Midbrain (tissue), 1 donor: ENCODE measurements at places on chromosomes 11 and 22.
A peak's percentile ranks its signal among the peaks of the same experiment; 100 is the strongest.

DNA sequence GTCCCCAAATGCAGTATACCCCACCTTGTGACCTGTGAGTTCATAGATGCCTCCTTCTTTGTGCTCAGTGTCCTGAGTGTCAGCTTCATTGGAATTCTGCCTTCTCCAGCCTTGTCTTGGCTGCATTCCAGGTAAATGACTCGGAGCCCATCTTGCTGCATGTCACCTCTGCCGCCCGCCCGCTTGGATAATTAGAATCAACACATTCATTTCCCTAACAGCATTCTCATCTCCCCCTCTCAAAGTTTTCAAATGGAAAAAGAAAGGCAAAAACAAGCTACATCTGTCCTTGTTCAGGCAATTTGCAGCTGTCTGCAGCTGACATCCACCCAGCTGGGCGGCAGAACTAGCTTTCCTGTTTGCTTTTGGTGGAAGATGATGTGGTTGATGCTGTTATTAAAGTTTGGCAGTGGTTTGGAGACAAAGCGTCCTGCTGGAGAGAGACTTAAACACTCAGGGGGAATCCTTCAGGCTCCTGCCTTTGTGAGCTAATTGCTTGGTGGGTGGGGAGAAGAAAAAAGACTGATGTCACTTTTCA, 198.8 kb upstream of the SEZ6L start:
- no peak for DNase-seq

GRCh38 chr11:2898366-2899079, 12.9 kb upstream of the CDKN1C start:
- no peak for DNase-seq

GRCh38 chr11:19419021-19419750, 178.4 kb upstream of the E2F8 start:
- no peak for DNase-seq

DNA sequence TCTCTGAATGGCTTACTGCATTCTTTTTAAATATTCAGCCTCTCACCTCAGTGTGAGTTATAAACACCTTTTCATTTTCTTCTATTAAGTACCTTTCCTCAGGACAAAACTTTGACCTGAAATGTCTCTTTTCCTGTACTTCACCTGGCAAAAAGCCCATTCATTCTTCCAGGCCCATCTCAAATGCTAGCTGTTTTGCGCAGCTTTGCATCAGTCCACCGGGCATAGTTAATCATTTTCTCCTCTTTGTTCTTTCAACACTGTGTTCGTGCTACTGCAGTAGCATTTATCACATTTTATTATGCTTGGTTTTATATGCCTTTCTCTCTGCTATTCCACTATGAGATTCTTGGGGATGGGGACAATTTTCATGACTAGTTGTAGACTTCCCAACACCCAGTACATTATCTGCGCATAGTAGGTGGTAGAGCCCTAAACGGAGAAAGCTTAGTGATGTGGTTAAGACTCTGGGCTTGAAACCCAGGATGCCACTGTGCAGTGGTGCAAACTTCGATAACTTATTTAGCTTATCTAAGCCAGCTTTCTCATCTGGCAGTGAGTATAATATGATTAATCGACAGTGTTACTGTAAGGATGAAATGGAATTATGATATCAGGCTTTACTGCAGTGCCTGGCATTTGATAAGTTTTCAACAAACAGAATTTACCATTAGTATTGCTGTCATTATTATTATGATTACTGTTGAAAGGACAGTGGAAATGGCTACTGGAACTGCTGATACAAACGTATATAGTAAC, 695.7 kb downstream of the NELL1 start:
- no peak for DNase-seq

DNA sequence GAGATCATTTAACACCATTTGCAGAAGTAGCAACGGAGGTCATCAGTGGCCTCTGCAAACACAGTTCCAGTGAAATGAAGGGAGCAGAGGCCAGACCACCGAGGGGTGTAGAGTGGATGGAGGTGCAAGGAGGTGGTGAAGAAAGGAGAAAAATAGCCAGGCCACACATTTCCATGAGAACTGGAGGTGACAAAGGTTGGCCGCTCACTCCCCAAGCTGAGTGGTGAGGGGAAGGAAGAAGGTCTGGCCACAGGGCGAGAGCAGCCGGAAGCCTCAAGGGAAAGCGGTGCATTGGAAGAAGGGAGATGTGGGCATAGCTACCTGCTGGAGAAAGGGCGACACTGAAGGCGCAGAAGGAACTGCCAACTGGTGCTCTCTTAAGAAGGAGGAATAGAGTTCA, 20.1 kb upstream of the TMPRSS4 start:
- no peak for DNase-seq

DNA sequence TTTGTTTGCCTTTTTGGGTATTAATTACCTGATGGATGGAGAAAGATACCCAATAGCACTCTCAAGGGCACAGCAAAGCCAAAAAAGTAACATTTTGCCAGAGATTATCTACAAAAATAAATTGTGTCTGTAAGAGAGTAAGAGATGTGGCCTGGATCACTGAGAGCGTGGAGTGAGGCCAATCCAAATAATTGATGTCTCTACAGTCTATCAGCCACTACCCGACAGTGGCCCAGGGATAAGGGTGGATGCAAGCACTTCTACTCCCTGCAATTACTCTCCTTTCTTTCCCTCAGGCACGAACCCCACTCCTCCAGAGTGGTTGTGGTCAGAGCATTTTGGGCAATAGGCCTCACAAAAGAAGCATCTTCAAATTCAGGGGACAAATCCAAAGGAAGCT, 92.3 kb upstream of the ZC3H12C start:
- no peak for DNase-seq

- DNase-seq, result no peak
Measured at GRCh38 chr11:111455291-111456085, 56.7 kb downstream of the BTG4 start.

DNA sequence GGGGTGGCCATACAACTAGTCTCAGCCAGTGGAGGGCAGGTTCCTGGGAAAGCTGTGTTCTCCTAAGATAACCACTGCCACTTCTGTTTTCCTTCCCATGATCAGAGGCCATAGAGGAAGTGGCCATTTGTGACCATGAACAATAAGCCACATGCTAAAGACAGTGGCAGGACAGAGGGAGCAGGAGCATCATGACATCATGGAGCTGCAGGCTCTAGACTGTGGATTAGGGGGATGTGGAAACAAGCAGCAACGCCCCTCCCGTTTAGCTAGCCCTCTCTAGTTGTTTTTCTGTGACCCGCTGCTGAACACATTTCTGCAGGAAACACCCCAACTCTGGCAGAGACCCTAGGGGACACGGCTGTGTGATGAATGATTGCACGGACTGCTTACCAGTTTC, 195.0 kb upstream of the NECTIN1 start:
- DNase-seq, result no peak

GRCh38 chr11:41222236-41222635, 237.2 kb downstream of the LRRC4C start:
- no peak for DNase-seq

DNA sequence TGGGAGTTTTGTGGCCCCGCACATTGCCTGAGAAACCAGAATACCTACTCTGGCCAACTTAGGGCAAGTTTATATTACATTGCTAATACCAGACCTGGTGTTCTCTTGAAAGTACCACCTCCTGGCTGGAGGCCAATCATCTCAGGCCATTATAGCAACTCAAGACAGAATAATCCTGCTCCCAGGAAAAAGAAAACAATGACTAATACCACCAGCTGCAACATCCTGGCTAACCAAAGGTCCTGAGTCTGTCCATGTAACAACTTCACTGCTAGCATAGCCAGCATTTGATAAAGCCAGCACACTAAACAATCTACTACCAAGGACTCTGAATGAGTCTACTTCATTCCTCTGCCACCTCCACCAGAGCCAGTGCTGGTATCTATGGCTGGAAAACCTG, 1298.7 kb upstream of the CNTN5 start:
- no peak for DNase-seq

DNA sequence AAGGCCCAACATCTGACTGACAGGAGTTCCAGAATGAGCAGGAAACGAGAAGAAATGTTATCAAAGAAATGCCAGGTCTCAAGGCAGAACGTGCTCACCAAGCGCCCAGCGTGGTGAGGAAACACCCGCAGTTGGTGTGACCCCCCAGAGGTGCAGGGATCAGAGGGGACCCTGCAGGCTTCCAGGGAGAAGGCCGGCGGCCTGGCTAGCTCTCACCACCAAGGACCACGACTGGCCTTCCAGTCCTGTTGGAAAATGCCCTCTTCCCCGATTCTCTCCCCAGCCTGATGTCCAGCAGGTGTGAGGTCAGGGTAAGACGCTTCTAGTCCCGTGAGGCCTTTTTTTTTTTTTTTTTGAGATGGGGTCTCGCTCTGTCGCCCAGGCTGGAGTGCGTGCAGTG, 189.1 kb downstream of the IGLL1 start:
- no peak for DNase-seq

- DNase-seq, result no peak
Measured at GRCh38 chr11:64719406-64719805, 3.6 kb downstream of the NRXN2 start.

GRCh38 chr11:4809246-4809645, 5.1 kb upstream of the OR52R1 start:
- DNase-seq, result no peak

DNA sequence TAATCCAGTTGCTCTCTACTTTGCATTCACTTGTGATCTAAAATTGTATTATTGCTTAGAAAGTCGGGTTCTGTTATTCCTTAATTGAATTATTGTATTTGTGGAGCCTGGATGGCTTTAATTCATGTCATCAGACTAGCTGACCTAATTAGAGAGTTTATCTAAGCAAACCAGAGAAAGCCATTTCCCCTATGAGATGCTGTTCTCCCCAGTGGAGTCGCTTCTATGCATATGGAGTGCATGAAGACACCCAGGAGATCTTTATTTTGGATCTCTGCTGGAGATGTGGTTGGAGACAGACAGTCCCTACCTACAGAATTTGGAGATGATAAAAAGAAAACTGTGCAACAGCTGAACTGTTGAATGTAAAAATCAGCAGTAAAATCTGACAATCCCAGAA, 45.2 kb upstream of the MYO18B start:
- DNase-seq, result no peak

GRCh38 chr11:30107899-30108298, 91.1 kb upstream of the KCNA4 start:
- DNase-seq, result no peak

- DNase-seq, result peak; percentile 25
Measured at GRCh38 chr22:17914474-17914873, 109.9 kb downstream of the MICAL3 start.

DNA sequence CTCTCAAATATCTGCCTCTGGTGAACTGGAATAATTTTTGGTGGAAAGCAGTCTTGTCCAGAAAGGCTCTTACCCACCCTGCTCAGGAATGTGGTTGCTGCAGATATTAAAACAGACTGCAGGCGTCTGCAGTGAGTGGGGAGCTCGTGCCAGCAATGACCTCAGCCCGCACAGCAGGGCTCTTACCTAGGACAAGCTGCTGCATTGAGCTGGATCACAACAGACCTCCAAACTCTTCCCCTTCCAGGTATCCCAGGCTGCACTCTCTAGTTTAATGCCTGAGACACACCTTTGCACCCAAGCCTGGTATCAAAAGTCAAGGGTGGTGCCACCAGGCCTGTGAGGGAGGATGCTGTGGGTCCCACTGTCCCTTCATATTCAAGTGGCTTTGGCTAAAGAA, 69.7 kb upstream of the CDON start:
- no peak for DNase-seq
